Stimulated activated CD4-positive, alpha-beta T cell treated with anti-CD3 and anti-CD28 coated beads, Interleukin-2, amount 100 ng/mL, for 48 hours (primary cell): ENCODE measurements at places on chromosomes 7 and 10.

GRCh38 chr10:120042705-120043104, 150.2 kb downstream of the SEC23IP start:
- no peak for DNase-seq

DNA sequence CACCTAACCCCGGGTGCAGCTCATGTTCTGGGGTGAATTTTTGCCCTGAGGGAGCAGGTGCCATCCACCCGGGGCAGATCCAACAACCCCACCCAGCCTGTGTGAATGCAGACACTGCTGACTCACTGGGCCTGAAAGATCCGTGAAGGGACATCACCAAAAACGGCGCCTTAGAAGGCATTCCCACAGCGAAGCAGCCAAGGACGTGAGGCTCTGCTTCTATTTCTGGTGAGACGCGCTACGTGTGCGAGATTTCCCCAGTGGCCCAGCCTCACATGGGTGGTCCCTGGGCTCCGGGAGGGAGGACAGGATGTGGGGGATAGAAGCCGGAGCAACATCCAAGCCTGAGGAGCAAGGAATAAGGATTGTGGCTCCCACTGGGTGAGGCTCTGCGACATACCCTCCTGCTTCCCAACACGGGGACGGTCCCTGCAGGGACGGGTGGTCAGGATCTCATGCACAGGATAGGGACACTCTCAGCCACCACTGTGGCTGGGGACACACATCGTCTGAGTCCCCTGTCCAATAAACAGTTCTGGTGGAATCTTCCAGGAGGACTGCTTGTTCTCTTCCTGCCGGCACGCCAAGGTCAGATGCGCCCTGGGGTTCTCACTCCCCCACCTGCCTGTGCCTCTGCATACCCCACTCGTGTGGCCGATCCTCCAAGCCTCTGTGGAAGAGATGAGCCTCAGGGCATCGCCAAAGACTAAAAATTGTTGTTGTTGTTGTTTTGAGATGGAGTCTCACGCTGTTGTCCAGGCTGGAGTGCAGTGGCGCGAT, 70.2 kb downstream of the ZRANB1 start:
- DNase-seq = no peak

- no peak for DNase-seq
These were observed 495.9 kb downstream of the XPNPEP1 start for GRCh38 chr10:109427411-109427810.

DNA sequence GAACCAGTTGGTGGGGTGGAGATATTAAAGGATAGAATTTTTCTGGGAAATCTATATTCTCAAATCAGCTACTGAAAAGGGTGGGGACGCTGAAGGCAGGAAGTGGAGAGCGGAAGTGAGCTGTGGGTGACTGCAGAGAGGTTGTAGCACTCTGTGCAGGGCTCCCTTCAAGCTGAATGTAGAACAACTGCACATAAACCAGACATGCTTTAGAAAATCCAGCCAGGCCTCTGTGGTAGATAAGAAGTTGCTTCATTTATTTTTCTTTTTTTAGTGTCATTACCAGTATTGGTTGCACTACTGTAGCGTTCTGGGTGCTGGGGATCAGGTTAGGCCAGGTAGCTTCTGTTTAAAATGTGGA, 127.8 kb downstream of the CELF2 start:
- DNase-seq = no peak

- DNase-seq = no peak
These were observed 141.7 kb upstream of the SEMA3A start for GRCh38 chr7:84336303-84336702.

DNA sequence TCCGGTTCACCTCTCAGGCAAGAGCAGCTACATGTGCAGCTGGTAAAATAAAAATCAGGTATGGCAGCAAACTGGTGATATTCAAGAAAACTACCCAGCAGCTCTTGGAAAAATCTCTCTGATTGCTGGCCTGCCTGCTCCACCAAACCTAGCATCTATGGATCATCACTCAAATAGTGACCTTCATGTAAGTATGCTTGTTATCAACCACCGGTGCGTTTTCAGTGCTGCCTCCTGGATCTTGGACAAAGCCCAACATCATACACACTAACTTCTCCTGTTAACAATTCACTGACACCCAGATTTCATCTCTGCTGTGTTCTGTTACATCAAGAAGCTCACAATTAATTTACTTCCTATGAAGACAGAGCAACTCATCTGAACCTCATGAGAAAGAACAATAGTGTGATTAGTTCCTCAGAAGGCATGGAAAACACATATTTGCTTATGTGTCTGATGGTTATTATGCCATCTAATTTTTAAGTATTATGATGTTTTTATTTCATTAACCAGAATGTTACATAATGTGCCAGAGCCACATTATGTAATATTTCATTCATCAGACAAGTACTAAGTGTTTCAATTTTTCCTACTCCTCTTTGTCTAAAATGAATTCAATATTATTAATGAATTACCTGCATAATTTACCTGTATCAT, 8.8 kb downstream of the CDK6 start:
- DNase-seq = no peak

GRCh38 chr7:42527004-42527403, 290.0 kb upstream of the GLI3 start:
- DNase-seq = no peak

DNA sequence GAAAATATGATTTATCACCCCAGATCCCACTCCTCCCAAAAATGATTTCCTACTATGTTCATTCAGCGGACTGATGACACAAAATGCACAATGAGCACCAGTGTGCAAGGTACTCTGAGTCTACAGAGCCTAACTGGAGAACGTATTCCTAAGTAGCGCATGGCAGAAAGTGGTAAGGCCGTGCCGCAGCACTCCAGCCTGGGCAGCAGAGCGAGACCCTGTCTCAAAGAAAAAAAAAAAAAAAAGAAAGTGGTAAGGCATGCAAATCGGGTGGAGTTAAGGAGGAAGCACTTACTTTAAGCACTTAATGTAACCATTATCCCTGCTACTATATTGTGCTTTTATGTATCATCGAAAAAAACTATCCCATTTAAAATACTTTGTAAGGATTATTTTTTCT, 25.5 kb downstream of the CYP51A1 start:
- no peak for DNase-seq

DNA sequence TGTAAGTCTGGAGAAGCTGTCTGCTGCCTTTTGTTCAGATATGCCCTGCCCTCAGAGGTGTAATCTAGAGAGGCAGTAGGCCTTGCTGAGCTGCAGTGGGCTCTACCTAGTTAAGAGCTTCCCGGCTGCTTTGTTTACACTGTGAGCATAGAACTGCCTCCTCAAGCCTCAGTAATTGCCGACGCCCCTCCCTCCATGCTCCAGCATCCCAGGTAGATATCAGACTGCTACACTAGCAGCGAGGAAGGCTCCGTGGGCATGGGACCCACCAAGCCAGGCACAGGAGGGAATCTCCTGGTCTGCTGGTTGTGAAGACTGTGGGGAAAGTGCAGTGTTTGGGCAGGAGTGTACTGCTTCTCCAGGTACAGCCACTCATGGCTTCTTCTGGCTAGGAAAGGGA, 26.4 kb upstream of the CXCL12 start:
- no peak for DNase-seq

- DNase-seq = no peak
These were observed 407.5 kb upstream of the RNF32 start for GRCh38 chr7:156232931-156233705.

DNA sequence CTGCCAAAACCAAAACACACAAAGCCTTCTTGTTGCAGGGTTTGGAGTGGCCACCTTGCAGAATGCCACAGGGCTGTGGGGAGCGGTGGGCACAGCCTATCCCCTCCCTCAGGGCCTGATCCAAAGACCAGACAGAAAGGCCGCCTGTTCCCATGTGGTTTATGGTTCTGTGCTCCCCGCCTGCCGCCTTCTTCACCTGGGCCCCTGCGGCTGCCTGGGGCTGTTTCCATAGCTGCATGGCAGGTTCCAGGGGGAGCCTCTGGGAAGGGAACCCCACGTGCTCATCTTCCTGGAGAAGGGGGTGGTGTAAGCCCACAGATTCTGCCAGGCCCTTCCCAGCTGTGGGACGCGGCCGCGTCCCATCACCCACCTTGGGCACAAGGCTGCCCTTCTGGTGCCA, 70.7 kb upstream of the EZH2 start:
- no peak for DNase-seq

DNA sequence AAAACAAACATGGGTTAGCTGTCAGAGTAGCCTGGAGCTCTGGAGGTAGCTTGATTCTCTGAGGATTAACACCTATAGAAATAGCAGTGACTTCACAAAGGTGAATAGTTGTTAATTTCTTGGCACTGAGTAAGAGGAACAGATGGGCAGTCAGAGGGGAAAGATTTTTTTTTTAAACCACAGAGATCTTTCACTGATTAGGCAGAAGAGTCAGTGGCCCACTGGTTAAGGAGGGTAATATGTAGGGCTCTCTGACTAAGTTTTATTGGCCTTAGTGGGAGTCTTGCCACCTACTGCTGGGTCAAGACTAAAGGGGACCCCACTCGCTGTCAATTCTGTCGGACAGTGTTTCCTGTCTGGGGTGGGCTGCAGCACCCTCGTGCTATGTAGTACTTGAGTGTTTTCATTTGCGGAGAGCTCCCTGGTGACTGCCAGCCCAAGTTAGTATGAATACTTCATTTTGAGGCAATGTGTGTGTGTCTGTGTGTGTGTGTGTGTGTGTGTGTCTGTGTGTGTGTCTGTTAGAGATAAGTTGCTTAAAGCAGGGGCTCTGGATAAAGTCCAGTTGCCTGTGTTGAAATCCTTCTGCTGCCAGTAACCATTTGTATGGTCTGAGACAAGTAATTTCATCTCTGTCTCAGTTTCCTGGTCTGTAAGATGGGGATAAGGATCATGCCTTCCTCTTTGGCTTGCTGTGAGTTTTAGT, 145.2 kb downstream of the ARID5B start:
- DNase-seq = no peak

DNA sequence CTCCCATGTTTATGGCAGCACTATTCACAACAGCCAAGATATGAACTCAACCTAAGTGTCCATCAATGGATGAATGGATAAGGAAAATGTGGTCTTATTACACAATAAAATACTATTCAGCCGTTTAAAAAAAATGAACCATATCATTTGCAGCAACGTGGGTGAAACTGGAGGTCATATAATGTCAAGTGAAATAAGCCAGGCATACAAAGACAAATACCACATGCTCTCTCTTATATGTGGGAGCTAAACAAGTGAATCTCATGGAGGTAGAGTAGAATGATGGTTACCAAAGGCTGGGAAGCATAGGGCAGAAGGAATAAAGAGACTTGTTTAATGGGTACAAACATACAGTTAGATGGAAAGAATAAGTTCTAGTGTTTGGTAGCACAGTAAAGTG, 699.1 kb downstream of the NRG3 start:
- DNase-seq = no peak

DNA sequence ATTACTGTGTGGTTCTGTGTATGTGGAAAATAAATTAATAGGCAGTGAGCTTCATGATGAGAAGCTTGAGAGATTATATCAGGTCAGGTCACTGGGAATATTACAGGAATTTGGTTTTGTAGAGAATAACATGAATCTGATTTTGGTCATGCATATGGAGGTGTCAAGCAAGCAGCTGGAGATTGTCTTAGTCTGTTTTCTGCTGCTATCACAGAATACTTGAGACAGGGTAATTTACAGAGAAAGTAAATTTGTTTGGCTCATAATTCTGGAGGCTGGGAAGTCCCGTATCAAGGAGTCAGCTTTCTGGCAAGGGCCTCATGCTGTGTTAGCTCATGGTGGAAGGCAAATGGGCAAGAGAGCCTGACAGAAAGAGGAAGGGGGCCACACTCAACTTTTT, 120.7 kb upstream of the FAM3C start:
- no peak for DNase-seq

DNA sequence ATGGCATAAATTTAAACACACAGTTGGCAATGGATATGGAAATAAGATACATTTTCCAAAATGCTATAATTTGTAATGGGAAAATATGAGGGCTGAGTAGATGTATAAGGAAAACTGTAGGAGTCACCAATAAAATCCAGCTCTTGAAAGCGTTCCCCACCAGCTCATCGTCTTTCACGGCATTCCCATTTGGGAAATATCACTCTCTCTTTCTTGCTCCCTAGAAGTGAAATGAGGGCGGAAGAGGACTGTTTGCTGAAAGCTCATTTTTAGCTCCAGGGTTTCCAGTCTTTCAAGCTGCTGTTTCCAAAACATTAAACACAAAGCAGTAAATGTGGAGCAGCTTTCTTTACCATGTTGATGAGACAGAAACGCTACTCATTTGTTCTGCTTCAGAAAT, 104.6 kb upstream of the SFMBT2 start:
- no peak for DNase-seq

GRCh38 chr10:124748953-124749645, 4.9 kb upstream of the FAM53B start:
- no peak for DNase-seq

- DNase-seq = no peak
These were observed 26.8 kb downstream of the PRPF18 start for GRCh38 chr10:13613519-13613918.

GRCh38 chr10:101744267-101744666, 31.6 kb downstream of the FGF8 start:
- DNase-seq = no peak

DNA sequence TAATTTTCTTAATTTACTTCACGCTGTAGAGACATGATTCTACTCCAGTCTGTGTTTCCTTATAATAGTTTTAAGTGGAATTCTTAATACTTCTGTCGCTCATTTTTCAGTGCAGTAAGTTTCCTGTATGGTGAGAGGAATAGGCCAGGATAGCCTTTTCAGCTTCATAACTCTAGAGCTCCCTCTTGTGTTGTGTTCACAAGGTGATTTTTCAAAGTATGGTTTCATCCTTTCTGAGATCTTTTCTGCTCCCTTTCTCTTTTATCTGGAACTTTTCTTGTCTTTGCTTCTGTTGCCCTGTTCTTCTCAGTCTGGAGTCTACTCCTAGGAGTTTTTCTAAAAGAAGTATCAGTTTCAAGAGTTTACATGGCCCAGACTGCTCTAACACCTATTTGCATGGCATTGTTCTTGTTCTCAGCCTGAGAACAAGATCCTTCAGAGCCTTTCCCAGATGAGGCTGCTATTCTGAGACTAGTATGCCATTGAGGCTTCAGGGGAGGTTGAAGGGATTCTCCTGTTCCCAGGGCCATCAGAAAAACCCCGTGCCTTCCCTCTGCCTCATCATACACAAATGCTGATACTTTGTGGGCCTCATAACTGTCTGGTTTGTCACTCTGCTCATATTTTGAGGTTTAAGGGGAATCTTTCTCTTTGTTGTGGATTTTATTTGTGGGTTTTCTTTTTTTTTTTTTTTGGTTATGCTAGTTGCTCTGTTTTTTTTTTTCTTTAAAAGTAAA, 21.8 kb downstream of the NET1 start:
- DNase-seq = no peak
